ENCODE measurements at places on chromosomes 16 and 17.

- no peak for DNase-seq
Measured at GRCh38 chr17:3956327-3956957, 7.8 kb downstream of the ATP2A3 start.

DNA sequence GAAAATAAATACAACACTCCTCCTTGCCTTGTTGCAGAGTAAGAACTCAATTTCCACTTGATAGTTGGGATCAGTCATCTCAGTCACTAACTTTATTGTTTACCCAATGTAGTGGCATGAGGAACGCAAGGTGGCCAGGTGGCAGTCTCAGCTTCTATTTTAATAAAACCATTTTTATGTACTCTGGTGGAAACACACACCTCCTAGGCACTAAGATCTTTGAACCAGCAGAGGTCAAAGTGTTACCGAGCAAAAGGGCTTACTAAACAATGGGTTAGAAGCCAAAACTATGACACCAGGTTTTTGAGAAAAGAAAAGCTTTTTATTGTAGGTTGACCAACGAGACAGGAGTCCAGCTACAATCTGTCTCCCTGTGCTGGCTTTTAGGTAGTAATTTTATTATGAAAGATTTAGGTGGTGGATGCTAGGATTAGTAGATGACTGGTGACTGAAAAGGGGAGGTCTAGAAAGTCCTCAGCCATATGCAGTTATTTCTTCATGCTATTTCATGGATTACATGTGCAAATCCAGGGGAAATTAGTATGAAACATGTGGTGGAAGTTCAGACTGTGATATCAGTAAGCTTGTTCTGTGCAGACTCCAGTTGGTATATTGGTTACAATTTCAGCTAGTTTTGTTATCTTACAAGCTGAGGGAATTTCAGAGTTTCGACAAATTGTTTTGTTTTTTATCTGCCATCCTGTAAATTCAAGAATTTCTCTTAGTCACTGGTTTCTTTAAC lies 122.3 kb downstream of the PCTP start:
- no peak for DNase-seq

- no peak for DNase-seq
Measured at GRCh38 chr16:25395528-25395927, 137.9 kb upstream of the ZKSCAN2 start.

- no peak for DNase-seq
Measured at GRCh38 chr16:78804058-78804735, 704.7 kb downstream of the WWOX start.

- no peak for DNase-seq
Measured at GRCh38 chr17:57714665-57715180, 30.4 kb downstream of the CCDC182 start.

GRCh38 chr16:75063549-75064088 lies 53.0 kb downstream of the LDHD start:
- DNase-seq: no peak

DNA sequence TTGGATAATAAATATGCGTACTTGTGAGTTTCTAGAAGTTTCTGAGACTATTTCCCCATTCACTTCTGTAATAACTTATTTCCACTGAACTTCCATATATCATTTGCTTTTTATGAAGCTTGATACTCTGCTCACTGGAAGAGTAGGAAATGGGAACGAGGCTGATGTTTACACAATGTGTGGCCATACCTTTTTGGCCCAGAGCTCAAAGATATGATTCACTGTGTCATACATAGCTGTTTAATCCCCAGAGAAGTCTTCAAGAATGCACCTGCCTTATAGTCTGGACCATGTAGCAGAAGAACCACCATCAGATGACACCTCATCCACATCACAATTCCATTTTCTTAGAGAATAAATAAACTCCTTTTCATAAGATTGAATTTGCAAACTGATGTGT lies 40.3 kb upstream of the TEKT3 start:
- DNase-seq: no peak

DNA sequence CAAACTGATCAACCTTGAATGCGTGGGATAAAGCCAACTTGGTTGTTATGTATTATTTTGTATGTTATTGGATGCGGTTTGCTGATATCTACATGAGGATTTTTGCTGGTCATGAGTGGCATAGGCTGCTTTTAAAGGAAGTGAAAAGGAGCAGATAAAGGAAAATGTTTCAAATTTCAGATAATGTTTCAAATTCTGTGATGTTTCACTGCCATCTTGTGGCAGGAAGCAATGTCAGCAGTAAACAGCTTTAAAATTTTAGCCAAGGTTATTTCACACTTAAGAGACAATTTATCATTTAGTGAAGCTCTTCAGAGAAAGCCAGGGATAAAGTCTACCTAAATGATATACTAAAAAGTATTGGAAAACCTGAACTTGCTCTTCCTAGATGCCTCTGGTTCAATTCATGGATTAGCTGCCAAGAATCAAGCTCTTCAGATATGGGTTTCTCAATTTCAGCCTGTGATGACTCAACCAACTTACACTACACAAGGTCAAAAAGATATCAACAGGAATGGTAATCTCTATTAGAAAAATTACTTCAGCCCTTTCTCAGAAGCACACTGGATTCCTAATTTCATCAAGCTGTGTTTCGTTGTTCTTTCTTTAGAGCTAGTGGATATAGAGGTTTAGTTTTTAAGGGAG lies 136.0 kb upstream of the C17orf78 start:
- DNase-seq: peak; percentile 1

DNA sequence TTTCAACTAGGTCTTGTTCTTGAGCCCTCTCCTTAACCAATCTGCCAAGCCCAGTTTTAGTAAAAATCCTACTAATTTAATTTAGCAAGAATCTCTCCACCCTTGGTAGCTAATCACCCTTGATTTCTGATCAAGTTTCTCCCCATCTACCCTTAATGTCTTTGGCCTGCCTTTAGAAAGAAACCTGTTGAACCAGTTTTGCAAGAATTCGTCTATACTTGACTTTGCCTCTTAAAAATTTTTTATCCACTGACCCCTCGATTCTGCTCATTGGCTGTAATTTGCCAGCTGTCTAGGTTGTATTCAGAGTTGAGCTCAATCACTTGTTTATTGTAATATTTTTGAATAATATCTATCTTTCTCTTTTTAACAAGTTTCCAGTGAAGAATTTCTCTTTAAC lies 1138.5 kb downstream of the CDH11 start:
- no peak for DNase-seq

DNA sequence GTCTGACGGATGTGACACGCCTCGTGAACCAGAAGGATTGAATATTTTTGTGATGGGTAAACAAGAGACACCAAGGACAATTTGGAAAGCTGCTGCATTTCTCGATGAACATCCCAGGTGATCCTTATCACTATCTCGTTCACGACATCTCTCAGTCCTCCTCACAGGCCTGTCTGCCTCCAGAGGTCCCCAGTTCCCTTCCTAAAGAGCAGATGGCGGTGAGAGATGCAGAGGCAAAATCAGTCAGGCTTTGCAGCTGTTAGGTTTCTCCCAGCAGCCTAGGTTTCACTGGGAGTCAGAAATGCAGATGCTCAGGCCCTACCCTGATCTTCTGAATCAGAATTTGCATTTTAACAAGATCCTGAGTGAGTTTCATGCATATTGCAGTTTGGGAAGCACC lies 23.6 kb downstream of the SCPEP1 start:
- no peak for DNase-seq

DNA sequence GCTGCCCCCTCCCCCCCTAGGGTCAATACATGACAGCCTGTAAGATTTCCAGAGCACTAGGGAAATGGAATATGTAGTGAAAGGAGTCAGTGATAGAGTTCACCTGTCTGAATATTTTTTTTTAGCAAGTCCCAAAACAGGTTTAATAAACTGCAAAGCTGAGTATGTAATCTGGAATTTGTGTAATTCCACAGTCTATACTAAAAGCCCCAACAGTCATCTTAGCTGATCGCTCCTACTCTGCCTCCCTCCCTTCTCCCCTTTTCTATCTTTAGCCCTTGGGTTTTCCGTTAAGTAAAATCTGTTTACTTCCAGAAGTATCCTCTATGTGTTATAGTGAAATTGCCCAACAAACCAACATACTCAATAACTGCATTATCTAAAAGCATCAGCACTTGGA lies 3.5 kb downstream of the CDH13 start:
- no peak for DNase-seq

DNA sequence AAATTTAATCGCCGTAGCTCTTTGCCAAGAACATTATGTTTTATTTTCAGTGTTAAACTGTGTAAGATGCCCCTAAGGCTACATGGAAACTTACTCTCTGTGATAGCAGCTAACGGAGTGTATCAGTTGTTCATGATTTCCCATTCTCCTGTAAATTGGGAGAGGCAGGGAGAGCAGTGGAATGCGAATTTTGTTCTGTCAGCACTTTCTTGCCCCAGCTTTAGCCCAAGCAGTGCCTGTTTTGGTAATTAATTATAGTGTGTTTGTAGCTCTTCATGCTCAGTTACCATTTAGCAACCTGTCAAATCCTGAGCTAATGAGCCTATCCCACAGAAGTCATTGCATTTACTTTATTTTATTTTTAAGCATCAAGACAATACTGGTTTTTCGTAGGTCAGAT lies 475.1 kb upstream of the RBFOX1 start:
- no peak for DNase-seq

GRCh38 chr16:29811170-29811895 lies 660 bp upstream of the PRRT2 start:
- DNase-seq: peak; percentile 60

DNA sequence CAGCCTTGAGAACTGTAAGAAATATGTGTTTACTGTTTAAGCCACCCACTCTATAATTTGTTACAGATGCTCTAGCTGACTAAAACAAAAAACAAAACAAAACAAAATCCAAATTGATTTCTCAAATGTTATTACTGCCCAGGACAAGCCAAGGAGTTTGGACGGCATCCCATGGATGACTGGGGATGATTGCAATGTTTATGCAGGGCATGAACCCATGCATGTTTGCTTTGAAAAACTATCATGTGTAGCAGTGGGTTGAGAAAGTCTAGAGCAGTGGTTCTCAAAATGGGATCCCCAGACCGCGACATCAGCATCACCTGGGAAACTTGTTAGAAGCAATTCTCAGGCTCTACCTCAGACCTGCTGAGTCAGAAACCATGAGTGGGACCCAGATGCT lies 223.2 kb upstream of the PSMD7 start:
- no peak for DNase-seq

GRCh38 chr16:63606778-63607177 lies 1515.1 kb downstream of the CDH11 start:
- DNase-seq: no peak

DNA sequence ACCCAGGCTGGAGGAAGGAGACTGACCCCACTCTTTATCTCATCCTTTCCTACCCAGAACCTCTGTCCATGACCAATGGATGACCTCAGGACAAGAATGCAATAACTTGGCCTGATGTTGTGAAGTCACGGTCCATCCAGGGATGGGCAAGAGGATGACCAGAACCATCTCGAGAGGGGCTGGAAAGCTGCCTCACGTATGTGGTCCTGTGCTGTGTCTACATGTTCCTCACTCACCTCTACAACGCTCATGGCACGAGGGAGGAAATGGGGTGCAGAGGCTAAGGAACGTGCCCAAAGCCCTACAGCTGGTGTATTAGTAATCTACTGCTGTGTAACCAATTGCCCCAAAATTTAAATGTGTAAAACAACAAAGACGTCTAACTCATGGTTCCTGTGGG lies 7.3 kb upstream of the KCTD5 start:
- DNase-seq: no peak

DNA sequence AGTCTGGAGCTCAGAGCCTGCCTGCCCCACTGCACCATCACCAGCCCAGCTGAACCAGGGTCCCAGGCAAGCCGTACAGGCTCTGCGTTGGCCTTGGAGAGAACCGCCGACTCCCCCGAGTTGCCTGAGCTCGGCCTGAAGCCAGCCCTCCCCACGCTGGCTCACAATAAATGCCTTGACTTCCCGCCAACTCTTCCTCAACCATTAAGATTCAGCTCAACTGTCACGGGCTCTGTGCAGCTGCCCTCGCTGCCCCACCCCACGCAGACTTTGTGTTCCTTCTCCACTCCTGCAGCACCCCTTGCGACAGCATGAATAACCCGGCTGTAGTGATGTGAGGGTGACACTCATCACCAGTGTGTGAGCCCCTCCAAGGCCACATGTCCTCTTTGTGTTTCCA lies 4.8 kb upstream of the QPRT start:
- no peak for DNase-seq

- no peak for DNase-seq
Measured at GRCh38 chr16:54268766-54269165, 17.8 kb downstream of the IRX3 start.

- DNase-seq: no peak
Measured at GRCh38 chr17:30300818-30301217, 9.1 kb upstream of the BLMH start.

DNA sequence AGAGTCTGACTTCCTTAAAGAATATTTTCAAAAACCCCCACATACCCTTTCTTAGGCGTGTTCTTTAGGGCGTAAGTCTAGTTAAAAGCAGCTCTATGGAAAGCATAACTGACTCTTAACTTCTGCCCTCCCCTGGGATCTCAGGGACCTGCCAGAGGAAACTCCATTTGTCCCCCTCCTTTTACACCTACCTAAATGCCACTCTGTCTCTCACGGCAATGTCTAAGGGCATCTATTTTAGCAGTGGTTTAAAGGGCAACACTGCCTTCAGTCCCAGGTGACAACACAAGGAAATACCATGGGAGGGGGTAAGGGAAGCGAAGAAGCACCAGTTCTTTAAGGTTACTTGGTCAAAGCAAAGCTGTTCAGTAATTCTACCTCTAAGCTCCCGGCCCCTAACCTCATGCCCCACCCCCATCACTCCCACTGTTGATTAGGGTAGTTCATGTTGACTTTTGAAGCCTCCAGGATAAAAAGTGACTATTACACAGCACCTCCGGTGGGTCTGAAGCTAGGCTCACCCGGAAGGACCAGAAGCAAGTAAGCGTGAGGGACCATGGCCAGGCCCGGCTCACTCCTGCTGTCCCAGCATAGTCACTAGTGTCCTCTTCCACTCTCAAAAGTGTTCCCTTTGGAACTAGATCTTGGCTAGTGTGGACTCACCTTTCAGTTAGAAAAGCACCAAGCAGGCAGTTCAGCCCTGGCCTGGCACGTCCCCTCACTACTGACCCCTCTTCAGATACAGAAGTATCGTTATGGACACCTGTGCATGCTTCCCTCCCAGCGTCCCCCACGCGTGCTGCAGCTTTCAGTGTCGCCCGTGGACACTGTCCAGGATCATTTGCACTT lies 47.1 kb downstream of the CYTH1 start:
- no peak for DNase-seq

GRCh38 chr16:4486126-4486893 lies 10.1 kb downstream of the HMOX2 start:
- no peak for DNase-seq

All from effector memory CD4-positive, alpha-beta T cell (primary cell).